ENCODE measurements at places on chromosomes 6 and 20.

GRCh38 chr6:116015561-116015960, 45.1 kb downstream of the FRK start:
- DNase-seq = no peak

GRCh38 chr20:4014031-4014474, 1.3 kb downstream of the RNF24 start:
- no peak for DNase-seq

DNA sequence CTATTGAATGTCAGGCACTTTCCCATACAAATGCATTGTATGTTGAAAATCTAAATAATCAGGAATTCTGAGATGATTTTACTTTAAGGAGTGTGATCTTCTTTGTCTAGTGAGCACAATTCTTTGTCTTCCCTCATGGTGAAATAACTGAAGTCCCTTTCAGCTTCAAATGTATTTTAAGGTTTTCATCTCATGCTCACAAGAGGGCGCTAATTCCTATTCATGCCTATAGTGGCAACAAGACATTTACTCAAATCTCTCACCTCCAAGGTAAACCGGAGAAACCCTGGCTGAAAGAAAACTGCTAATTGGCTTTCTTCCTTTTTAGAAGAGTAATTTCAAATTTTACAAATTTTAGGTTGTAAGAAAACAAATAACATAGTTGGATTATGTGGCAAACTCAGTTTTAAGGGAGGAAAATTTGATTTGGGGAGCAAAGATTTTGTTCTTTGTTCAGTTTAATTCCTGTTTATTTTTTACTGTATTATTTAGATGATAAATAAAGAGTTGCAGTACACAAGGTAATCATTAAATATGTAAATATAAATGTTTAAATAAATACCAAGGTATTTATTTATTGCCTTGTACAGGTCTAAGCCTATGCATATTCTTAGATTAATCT, 69.1 kb downstream of the SLC35F1 start:
- no peak for DNase-seq

DNA sequence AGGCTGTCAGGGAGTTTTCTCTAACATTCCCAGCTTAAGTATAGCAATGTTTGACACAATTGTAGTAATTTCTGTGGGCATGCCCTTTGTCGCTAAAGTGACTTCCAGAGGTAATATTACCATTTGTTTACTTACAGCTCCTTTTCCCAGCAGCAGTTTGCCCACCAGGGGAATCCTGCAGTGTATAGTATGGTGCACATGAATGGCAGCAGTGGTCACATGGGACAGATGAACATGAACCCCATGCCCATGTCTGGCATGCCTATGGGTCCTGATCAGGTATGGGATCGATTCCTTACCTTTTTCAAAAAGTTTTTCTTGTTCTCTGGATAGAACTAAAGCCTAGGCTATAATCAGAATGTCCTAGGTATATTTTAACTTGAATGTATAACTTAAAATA, 132.5 kb downstream of the SULF2 start:
- DNase-seq = no peak

- no peak for DNase-seq
These were observed 57.2 kb downstream of the GINS1 start for GRCh38 chr20:25464501-25465242.

All from stimulated activated CD4-positive, alpha-beta T cell treated with anti-CD3 and anti-CD28 coated beads, TNF-alpha, amount 100 ng/mL, for 48 hours (primary cell).